ENCODE measurements at places on chromosomes 16 and 17. TPM values are rescaled to one million over a fixed set of nuclear protein-coding genes. Genes with fewer than 3 reads are reported as not detected.

C17orf107 gene
- 0.27 TPM for total RNA-seq

COG7 gene
- 13.3 TPM for total RNA-seq

TOM1L1 gene
- total RNA-seq: 42.3 TPM

DNAAF8 gene
- 0.38 TPM for total RNA-seq

CHTF8 gene
- 51.2 TPM for total RNA-seq

KRT20 gene
- not detected for total RNA-seq

KRTAP9-4 gene
- not detected for total RNA-seq

HID1 gene
- 1.8 TPM for total RNA-seq

CAMTA2 gene
- total RNA-seq: 19.6 TPM

SLC12A3 gene
- total RNA-seq: not detected

GRCh38 chr16:64659866-64660265 is 462.0 kb downstream of the CDH11 start:
- no peak for DNase-seq

DNA sequence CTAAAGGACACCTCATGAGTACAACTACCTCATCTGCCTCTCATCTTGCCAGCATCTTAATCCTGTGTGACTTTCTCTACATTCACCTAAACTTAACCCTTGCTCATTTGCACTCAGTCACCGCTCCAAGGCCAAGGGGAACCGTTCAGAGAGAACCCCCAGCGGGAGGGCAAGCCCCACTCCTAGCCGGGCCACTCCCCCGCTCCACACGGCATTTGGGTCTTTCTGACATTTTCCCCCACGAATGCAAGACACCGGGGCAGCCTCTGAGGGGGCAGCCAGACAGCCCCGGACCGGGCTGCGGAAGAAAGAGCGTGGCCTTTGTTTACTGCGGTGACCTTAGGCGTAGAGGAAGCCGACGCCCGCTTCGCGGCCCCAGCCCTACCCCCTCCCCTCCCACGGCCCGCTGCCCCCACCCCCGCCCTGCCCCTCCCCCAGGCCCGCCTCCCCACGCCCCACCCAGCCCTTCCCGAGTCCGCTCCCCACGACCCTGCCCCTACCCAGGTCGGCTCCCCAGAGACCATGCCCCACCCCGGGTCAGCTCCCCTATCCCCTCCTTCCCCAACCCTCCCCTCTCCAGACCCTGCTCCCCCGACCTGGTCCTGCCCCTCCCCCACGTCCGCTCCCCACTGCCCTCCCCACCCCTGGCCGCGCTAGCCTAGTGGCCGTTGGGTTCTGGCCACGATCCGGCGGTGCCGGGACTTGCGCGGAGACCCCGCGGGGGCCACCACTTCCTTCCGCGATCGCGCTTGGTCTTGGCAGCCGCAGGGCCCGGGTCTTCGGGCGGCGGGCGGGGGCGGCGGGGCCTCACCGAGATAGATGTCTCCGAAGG is 789 bp downstream of the CSNK1D start:
- DNase-seq: no peak

DNA sequence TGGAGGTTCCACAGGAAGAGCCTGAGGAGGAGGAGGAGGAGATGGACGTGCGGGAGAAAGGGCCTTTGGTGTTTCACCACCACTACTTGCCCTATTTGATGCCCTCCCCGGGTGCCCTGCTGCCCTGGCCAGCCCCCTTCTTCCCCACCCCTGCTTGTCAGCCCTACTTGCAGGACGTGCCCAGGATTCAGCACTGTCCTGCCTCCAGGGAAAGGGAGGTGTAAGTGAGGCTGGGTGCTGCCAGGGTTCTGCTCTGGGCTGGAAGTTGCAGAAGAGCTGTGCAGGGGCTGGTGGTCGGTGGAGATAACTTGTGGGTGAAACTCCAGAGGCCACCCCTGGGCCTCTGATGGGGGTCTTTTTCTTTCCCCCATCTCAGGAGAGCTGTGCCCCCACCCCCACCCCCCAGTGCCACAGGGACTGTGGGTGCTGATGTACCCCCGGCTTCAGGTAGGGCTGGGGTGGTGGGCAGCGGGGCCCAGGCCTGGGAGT is 3.0 kb downstream of the PRR29 start:
- no peak for DNase-seq

DNA sequence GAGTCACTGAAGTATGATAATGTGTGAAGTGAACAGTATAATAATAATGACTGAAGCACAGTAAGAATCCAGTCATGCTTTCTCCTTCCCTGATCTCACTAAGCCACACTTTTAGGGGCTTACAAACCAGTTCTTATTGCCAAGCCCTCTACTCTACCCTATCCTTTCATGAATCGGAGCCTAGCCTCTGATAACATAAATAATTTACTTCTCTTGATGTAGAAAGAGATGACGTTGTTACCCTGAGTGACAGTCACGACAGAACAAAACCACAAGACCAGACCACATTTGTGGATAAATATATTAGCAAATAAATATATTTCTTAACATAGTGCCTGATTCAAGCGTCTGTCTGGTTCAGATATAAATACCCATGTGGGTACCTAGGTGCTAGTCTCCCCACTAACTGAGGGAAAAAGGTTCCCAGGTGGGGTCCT is 1.4 kb upstream of the SUPT4H1 start:
- DNase-seq: no peak

DNA sequence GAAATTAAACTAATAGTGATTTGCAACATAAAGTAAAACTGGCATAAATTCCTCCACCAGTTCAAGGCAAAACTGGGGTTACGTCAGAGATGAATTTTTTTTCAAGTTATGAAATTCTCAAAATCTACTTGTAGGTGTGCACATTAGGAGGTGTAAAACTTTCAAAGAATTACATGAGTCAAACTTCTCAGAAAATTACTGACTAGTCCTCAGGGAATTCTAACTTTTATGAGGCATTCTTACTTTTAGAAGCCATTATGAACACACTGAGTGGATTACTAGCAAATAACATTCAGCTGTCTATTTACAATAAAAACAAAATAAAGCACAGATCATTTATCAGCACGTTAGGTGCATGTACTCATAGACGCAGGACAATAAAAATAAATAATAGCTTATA is 348.7 kb downstream of the CDH11 start:
- DNase-seq: no peak

GRCh38 chr16:86306011-86306644 is 204.2 kb upstream of the FOXF1 start:
- no peak for DNase-seq

- no peak for DNase-seq
Measured at GRCh38 chr16:2048116-2048543, 345 bp downstream of the TSC2 start.

- no peak for DNase-seq
Measured at GRCh38 chr16:2825906-2826305, 4.2 kb upstream of the ZG16B start.

DNA sequence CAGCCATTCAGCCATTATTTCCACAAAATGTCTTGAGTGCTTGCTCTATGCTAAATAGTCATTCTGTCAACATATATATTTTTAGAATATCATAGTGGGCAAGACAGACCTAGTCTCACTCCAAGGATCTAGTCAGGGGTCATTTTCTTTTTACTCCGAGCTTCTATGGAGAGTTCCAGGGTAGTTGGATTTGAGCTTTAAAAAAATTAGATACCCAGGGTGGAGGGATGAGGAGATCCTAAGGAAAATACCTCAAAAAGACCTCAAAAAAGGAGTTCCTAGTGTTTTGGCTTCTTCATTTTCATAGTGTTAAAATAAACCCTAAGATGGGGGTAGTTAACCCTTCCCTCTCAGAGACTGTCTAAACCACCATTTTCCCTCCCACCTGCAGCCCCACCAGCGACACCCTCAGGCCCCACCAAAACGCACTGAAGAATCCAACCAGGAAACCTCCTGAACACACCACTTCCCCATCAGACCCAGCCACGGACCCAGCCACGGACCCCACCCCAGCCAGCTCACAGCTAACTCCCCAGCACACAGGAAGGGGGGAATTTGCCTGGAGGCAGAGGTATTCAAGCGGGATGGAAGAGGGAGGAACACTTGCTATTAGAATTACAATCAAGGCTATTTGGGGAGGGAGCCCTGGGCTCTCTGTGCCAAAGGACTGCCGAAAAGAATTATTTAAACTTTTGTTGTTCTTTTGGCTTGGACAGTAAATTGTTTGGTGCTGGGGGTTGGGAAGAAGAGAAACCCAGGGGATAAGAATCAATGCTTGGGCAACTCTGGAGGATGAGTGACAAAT is 2.2 kb downstream of the ETV4 start:
- DNase-seq: no peak

GRCh38 chr16:23823475-23824384 is 12.1 kb upstream of the PRKCB start:
- no peak for DNase-seq

- DNase-seq: no peak
Measured at GRCh38 chr16:57889960-57890751, 80.8 kb downstream of the CNGB1 start.

DNA sequence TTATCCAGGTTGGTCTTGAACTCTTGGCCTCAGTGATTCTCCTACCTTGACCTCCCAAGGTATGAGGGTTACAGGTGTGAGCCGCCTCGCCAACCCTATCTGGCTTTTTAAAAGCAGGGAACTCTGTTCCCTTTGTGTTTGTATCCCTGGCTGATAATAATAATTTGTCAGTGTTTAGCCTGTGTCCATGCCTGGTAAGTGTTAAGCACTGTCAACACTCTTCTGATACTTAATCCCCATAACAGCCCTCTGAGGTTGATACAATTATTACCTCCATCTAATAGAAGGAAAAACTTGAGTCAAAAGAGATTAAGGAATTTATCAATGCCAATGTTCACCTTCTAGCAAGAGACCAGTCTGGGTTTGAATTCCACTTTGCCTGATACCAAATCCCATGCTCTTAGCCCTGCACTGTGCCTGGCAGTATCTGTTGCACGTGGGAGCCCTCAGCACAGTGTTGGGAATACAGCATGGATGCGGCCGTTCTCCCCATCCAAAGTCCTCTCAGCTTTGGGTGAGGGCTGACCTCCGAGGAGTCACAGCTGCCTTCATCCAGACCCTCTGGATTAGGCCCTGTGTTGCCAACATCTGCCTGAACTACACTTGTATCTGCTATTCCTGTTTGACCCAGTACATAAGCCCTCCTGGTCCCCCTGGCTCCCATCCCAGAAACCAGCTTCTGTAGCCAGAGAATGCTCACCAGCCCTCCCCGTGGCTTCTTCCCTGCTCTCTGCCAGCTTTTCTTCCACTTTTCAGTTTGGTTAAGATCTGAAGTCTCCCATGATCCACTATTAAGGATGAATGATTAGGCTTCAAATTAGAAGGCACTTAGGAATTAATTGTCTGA is 335.6 kb upstream of the ASIC2 start:
- no peak for DNase-seq

GRCh38 chr17:43169561-43170139 is 1.4 kb upstream of the NBR1 start:
- no peak for DNase-seq

DNA sequence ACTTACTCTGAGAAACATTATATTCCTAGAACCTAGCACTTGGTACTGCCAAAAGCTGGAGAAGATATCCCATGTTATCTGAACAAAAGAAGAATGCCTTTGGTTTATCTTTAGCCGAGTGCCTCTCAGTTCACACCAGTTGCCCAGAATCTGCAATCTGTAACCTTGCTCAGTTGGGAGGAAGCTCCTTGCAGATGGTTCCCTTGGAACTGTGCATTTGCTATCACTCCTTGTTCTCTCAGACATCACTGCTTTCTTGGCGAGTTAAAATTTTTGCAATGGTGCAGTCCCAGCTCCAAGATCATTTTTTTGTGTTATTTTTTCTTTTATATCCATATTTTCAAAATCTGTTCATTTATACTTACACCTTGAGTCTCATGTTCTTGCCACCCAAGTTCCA is 446.5 kb downstream of the KCNJ2 start:
- DNase-seq: no peak

DNA sequence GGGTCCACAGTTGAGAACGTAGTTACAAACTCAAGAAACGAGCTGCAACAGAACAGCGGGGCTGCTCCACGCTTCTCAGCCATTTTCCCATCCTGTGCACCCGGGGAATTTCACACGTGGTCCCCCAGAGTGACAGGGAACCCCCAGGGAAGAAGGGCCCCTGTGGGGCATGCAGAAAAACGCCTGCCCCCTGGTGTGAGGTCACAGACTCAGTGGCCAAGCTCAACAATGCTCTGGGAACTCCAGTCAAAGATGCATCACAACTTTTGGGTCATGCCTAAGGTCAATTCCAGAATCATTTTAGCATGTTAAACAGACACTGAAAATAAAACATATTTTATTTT is 115.4 kb downstream of the ZNF778 start:
- no peak for DNase-seq

- no peak for DNase-seq
Measured at GRCh38 chr17:34241062-34241461, 14.0 kb upstream of the CCL2 start.

DNA sequence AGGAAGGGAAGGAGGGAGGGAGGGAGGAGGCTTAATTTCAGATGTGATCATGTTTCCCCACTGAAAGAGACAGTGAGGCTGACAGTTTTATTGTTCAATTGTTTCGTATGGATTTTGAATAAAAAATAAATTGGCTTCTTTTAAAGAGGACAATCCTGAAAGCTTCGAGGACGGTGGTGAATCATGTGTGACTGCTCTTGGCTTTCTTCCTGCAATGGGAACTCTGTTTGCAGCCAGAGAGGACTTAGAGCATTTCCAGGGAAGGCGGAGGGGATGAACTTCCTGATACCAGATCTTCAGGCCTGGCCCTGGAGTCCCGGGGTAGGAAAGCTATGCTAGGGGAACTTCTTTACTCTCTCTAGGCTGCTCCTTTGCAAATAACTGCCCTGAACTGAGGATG is 72.8 kb upstream of the C16orf82 start:
- no peak for DNase-seq

DNA sequence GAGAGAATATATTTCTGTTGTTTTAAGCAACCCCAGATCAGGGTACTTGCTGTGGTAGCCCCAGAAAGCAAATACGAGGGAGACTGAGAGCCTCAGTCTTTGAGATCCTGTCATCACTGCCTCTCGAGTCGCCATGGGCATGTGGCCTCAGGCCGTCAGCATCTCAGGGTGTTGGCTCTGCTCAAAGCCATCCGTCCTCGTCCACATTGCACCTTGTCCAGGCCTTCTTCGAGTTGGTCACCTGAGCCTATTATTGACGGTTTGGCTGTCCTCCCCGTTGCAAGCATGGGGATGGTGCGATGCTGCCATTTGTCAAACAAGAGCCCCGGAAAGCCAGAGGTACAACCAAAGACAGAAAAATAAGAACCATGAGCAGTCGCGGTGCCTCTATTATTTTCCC is 136.9 kb downstream of the IRF8 start:
- no peak for DNase-seq

- DNase-seq: no peak
Measured at GRCh38 chr16:80300456-80300855, 240.3 kb upstream of the DYNLRB2 start.

Data from esophagus squamous epithelium (tissue), 5 donors.